ENCODE measurements at places on chromosomes 1 and 21.

DNA sequence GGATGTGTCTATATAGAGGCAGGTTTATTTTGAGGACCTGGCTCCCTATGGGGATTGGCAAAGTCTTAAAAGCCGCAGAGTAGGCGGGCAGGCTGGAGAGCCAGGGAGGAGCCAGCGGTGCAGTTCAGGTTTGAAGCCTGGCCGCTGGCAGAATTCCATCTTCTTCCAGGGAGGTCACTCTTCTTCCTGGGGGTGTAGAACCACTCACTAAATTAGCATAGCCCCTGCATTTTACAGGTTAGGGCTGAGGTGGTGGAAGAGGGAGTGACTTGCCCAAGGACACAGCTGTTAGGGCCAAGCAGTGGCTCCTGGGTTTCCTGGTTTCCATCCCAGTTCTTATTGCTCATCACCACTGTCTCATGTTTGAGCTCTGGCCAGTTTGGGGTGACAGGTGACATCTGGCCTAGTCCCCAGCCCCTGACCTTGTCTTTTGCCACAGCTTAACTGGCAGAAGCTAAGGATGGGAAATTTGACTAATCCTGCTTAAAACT lies 1.4 kb downstream of the PINK1 start:
- DNase-seq = no peak

GRCh38 chr1:78668427-78668826 lies 18.8 kb downstream of the IFI44 start:
- DNase-seq = no peak

GRCh38 chr1:41282679-41283317 lies 40.7 kb upstream of the SCMH1 start:
- no peak for DNase-seq

DNA sequence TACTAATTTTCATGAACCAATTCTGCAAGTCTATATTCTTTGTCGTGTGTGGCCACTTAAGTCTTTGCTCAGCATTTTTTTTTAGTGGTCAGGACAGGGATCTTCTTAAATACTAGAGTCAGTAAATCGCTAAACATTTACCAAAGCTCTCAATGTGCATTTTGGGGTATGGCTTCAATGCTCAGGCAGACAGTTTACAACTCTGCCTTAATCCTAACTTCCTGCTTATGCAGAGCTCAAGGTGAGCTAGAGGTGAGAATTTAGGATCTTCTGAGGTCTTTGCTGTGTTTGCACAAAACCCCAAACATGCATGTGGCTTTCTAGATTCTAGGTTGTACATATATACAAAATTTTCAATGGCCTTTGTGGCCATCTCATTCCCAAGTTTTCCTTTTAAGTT lies 153.0 kb downstream of the DNM3 start:
- no peak for DNase-seq

- DNase-seq = no peak
Observed at GRCh38 chr1:238073991-238074390, 183.3 kb upstream of the ZP4 start.

DNA sequence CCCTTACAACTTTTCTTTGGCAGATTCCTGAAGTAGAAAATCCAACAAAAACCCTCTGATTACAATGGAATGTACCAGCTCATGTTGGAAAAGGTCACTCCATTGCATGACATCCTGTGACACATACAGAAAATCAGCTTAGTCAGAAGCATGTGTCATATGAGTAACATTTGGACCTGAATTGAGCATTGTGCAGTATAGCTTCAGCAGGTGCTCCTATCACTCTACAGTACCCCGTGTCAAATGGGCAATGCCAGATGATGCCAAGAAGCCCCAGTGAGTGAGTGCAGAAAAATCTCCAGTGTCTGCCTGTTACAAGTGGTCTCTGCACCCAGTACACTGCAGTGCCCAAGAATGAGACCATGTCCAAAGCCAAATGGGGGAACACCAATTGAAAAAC lies 129.7 kb upstream of the RUNX1 start:
- DNase-seq = no peak

GRCh38 chr1:117178756-117179155 lies 32.0 kb downstream of the VTCN1 start:
- no peak for DNase-seq

DNA sequence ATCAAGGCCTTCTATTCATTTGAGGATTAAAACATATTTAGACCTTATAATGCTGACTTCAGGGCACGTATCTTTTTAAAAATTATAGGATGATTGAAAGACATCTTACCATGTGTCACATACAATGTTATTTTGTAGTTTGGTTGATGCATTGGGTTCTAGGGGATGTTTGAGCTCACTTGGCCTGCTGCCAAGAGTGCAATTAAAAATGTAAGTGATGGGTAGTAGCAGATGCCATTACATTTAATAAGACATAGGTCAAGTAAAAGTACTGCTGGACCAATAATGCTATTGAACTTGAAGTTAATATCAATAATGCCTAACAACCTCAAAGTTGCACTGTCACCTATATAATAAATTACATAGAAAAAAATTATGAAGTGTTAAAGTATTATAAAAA lies 616.5 kb upstream of the RGS18 start:
- DNase-seq = no peak

- DNase-seq = no peak
Observed at GRCh38 chr1:26789931-26790330, 2.2 kb downstream of the PIGV start.

GRCh38 chr1:117814856-117815797 lies 114.3 kb downstream of the GDAP2 start:
- no peak for DNase-seq

GRCh38 chr1:17134034-17134433 lies 14.8 kb upstream of the PADI2 start:
- no peak for DNase-seq

- no peak for DNase-seq
Observed at GRCh38 chr1:206863266-206863665, 2.2 kb upstream of the IL20 start.

DNA sequence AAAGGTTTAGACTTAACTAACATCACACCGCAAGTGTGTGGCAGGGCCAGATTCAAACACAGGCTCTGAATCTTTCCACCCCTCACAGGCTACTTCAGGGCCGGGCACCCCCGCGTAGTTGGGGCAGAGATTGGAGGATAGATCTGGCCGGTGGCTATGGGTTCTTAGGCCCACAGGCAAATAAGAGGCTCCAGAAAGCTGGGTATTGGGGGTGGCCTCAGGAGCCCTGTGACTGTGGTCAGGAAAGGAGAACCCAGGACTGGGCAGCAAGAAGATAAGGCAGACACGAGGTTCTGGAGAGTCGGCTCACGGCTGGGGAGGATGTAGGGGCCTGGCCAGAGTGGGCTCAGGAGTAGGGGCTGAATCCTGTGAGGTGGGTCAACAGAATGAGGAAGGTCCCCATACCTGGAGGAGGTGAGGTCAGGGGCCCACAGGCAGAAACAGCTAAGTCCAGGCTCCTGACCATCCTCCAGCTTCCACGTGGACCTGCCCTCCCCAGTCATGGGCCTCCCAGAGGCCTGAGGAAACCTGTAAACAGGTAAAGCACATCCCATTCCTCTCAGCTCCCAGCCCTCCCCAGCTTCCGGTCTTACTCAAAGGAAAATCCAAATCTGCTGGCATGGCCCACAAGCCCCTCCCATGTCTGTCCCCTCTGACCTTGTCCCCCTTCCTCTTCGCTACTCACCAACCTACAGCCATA lies 306.2 kb downstream of the MATN1 start:
- DNase-seq = no peak

DNA sequence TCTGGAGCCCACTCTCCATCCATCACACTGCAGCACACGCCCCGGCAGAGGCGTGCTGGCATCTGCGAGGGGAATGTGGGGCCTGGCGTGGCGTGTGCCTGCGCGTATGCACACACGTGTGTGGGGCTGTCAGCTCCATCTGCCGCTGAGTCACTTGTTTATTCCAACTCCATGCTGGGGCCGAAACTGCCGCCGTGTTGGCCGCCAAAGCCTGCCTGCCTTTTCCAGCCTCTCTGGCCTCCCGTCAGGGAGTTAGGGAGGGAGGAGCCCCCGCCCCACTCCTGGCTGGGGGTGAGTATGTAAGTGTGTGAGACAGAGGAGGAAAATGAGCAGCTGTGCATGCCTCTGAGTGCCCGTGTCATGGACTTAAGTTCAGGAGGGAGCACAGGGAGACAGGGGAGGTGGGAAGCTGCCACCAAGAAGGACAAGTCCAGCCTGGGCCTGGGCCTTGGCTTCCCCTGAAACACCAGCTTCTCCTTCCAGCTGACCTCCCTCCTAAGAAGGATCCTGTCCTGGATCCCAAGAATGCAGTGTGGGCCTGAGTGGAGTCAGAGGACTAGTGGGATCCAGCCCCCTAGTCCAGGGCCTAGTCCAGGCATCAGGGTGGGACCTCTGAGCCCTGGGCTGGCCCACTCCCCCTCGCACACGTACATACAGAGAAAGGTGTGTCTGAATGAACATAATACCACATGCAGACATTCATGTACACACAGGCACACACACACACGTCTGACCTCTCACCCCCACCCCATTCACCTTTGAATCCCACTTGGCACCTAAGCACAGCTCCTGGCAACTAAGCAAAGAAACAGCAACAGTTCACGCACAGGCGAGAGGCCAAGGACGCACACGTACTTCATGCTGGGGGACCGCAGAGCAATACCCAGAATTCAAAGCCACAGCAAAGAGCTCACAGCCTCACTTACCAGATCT lies 24.7 kb downstream of the MEF2D start:
- DNase-seq = no peak

DNA sequence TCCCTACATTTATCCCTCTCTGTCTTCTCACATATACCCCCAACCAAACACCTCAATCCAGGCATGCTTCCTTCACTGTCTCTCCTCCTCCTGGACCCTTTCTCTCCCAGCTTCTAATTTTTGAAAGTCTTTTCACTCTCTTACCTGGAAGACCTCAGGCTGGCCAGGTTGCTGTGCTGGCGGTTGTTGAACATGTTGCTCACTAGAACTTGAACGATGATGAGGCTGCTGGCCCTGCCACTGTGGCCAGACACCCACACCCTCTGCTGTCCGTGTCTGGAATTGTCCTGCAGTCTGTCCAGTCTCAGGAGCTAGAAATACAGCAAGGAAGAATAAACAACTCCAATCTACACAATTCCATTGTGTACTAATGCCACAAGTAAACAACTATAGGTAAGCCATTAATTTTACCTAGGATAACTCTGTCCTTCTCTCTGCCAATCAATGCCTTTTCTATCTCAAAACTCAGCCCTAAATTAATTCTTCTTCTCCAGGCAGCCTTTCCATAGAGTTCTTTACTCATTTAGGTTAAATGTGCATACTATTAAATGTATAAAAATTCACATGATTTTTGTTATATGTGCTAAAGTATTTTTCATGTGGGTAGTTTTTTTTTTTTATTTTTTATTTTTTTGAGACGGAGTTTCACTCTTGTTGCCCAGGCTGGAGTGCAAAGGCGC lies 5.1 kb upstream of the CTSK start:
- DNase-seq = no peak

DNA sequence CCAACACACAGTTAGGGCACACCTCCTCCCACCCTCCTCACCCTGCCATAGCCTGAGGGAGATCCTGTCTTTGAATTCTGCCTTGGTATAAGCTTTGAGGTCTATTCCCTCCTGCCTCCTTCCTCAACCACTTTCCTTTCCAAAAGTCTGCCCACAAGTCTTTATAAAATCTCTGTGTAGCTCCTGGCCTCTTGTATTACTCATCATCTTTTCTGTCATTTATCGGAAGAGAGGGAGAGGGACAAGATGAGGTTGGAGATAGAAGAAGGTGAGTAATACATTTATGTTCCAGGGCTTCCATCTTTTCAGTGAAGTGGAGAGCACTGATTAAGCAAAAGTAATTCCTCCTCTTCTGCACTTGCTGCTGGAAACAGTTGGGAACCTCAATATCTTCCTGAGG lies 30.5 kb upstream of the EFCAB14 start:
- DNase-seq = no peak

DNA sequence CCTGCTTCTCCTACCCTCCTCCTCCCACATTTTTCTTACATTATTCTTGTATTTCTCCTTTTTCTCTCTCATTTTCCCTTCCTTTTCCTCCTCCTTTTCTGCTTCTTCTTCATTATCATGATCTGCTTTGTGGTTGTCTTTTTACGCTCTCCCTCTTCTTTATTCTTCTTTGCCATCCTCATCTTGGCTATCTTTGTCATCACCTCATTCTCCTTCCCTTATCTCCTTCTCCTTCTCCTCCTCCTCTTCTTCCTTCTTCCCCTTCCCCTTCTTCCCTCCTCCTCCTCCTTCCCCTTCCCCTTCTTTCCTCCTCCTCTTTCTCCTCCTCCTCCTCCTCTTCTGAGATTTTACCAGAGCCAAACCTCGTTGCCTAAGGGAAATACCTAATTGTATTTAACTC lies 30.5 kb downstream of the RNF187 start:
- DNase-seq = no peak

GRCh38 chr1:86833461-86834215 lies 80.3 kb downstream of the SELENOF start:
- peak; percentile 62 for DNase-seq

Data from NCI-H1436 treated with DMSO at 0.1 percent for 48 hours (cell line).